ENCODE measurements at places on chromosomes 16 and 17. TPM values are rescaled to one million over a fixed set of nuclear protein-coding genes. Genes with fewer than 3 reads are reported as not detected.
A peak's percentile ranks its signal among the peaks of the same experiment; 100 is the strongest.

Gene PRCD
- not detected for total RNA-seq

Gene COL1A1
- 13.9 TPM for total RNA-seq

Gene KCNJ2
- total RNA-seq = 0.11 TPM

DNA sequence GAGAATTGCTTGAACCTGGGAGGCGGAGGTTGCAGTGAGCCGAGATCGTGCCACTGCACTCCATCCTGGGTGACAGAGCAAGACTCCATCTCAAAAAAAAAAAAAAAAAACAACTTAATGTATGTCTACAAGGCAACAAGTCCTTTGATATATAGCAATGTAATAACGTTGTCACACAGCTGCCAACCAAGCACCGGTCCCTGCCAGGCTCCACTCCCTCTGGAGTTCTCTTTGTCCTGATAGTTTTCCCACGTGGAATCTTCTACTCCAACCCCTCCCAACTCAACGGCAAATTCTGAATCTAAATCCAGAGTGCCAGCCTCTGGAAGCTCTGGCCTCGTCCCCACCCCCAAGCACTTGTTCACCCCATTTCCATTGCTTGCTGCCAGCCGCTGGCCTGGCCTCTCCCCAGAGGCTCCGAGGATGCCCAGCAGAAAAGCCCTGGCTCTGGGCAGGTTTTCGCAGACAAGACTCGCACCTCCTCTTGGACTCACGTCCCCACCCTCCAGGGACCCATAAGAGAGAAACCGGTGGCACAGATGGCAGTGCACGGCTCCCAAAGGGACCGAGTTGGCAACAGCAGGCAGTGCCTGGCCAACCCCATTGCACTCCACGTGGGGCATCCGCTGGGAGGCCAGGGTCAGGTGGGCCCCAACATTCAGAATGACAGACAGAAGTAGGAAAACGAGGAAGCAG is 15.9 kb upstream of the CBX2 start:
- H3K4me3 ChIP-seq = no peak overlapping the region
- H3K27me3 ChIP-seq = peaks cover 9% of the 10 kb centered on the region
- no peaks in the 10 kb centered on the region for H3K4me1 ChIP-seq
- no peaks in the 10 kb centered on the region for H3K36me3 ChIP-seq
- no peak overlapping the region for H3K27ac ChIP-seq

Gene CMTM1
- total RNA-seq = 9.1 TPM

Gene CCL4
- total RNA-seq = 136 TPM

- no peaks in the 10 kb centered on the region for H3K27me3 ChIP-seq
- peak overlapping the region; percentile 98 for H3K4me3 ChIP-seq
- H3K27ac ChIP-seq = peak overlapping the region; percentile 92
- DNase-seq = peak; percentile 19
- H3K36me3 ChIP-seq = peaks cover 37% of the 10 kb centered on the region
These were observed 631 bp downstream of the RETREG3 start for GRCh38 chr17:42608305-42609181.

Gene GLOD4
- total RNA-seq = 98.0 TPM

DNA sequence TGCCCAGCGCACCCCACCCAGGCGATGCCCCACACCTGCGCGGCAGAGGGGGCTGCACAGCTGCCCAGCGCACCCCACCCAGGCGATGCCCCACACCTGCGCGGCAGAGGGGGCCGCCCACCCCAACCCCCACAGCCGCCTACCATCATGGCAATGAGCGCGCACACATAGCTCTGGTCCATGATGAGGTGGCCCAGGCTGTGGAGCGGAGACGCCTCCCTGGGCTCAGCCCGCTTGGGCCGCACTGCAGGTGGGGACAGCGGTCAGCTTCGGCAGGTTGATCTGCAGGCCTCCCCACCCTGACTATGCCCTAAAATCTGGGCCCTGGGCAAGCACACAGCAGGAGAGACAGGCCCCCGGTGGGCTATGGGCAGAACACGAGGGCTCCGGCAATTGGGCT is 30.2 kb downstream of the CTU2 start:
- DNase-seq = no peak
- H3K36me3 ChIP-seq = peaks cover 22% of the 10 kb centered on the region
- H3K4me1 ChIP-seq = no peaks in the 10 kb centered on the region
- H3K27ac ChIP-seq = no peak overlapping the region

DNA sequence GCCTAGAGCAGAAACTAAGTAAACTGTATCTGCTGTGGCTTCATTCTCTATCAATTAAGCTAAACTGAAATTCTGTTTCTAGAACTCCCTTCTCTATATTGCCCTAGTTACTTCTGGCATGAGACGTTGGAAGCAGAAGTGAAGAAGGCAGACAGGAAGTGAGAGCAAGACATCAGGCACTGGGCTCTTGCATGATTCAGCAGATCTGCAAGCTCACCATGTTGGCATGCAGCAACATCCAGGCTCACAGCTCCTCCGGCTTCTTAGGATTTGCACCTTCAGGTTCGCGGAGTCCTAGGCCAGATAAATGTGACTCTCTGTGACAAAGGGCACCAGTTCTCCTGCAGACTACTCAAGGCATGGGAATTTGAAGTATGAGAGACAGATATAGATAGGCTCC is 148.3 kb downstream of the CDH8 start:
- no peaks in the 10 kb centered on the region for H3K27me3 ChIP-seq
- DNase-seq = no peak
- no peaks in the 10 kb centered on the region for H3K36me3 ChIP-seq
- H3K27ac ChIP-seq = no peak overlapping the region

- H3K4me1 ChIP-seq = no peaks in the 10 kb centered on the region
- no peaks in the 10 kb centered on the region for H3K27me3 ChIP-seq
- no peak overlapping the region for H3K4me3 ChIP-seq
- no peaks in the 10 kb centered on the region for H3K36me3 ChIP-seq
- DNase-seq = no peak
- no peak overlapping the region for H3K27ac ChIP-seq
These were observed 1158.3 kb upstream of the GOT2 start for GRCh38 chr16:59892376-59892775.

Gene MYH1
- not detected for total RNA-seq

- H3K4me1 ChIP-seq = peaks cover 2% of the 10 kb centered on the region
- DNase-seq = no peak
- H3K27ac ChIP-seq = no peak overlapping the region
- no peaks in the 10 kb centered on the region for H3K36me3 ChIP-seq
- H3K4me3 ChIP-seq = no peak overlapping the region
These were observed 3.1 kb upstream of the CDH3 start for GRCh38 chr16:68642047-68642435.

Gene FGF11
- 4.8 TPM for total RNA-seq

DNA sequence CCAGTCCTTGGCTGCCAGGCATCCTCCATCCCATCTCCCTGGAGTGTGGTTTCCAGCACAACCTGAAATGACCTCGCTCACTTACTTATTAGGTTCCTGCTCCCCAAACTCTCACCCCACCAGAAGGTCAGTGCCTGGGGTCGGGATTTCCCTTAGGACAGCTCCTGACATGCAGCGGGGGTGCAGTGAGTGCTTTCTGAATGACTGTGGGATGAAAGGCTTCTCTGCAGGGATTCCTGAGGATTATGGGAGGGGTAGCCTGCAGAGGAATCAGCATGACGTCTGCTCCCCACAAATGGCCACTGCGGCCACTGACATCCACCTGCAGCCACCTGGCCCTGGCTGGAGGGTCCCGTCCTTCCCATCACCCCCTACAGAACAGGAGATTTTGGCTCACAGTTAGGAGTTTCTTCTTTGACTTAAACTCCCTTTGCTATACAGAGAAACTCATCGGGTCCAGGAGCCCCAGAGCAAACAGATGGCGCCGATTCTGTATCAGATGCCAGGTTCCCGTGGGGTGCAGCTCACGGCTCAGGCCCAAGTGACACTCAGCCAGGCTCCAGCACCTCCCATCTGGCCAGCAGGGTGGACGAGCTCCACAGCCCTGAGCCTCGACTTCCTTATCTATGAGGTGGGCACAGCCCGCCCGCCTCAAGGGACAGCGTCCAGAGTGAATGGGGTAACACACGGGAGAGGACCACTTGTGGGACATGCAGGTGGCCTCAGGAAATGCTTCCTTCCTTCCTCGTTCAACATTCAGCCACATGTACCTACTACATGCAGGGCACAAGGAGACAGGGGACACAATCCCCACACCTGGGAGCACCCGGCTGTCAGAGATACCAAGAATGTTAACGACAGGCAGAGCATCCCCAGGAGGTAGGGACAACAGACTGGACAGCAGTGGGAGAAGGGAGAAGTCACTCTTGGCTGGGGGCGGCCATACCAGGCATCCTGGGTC is 69.8 kb downstream of the RMI2 start:
- no peak overlapping the region for H3K4me3 ChIP-seq
- H3K27ac ChIP-seq = no peak overlapping the region
- DNase-seq = no peak

DNA sequence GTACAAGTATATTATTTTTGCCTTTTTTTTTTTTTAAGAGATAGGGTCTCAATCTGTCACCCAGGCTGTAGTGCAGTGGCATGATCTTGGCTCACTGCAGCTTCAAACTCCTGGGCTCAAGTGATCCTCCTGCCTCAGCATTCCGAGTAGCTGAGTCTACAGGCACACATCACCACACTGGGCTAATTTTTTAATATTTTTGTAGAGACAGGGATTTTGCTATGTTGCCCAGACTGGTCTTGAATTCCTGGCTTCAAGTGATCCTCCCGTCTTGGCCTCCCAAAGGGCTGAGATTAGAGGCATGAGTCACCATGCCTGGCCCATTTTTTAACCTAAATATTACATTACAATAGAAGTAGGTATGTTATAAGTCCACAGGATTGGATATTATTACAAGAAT is 3.2 kb downstream of the TERB1 start:
- H3K27ac ChIP-seq = no peak overlapping the region
- no peak for DNase-seq
- H3K4me3 ChIP-seq = no peak overlapping the region
- no peaks in the 10 kb centered on the region for H3K36me3 ChIP-seq
- no peaks in the 10 kb centered on the region for H3K4me1 ChIP-seq

- H3K27me3 ChIP-seq = no peaks in the 10 kb centered on the region
- no peaks in the 10 kb centered on the region for H3K4me1 ChIP-seq
- DNase-seq = no peak
These were observed 15.5 kb downstream of the LLGL2 start for GRCh38 chr17:75540923-75541503.

Gene CCL7
- not detected for total RNA-seq

Gene VMO1
- total RNA-seq = 0.46 TPM

Gene PDPR
- total RNA-seq = 39.0 TPM

Gene MTSS2
- 1.3 TPM for total RNA-seq

DNA sequence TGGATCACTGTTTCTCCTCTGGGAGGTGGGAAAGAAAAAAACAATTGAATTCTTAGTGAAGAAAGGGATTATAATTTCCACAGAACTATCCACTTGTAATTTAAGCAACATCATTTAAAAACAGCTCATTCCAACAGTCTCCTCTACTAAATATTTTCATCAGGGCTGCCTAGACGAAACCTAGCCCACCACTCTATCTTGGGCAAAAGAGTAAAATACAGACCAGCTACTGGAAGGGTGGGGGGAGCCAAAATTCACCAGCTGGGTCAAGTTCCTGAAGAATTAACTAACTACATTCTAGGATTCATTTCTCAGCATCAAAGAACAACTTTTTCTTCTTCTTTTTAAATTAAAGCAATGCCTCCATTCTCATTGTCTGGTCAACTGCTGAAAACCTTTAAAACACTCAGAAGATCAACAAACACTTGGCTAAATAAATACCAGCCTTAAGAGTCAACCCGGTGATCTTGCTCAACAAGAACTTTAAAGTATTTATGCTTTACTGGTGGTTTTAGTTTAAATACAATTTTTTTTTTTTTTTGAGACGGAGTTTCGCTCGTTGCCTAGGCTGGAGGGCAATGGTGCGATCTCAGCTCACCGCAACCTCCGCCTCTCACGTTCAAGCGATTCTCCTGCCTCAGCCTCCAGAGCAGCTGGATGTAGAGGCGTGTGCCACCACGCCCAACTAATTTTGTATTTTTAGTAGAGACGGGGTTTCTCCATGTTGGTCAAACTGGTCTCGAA is 25.2 kb downstream of the KANSL1 start:
- H3K36me3 ChIP-seq = peaks cover 69% of the 10 kb centered on the region
- no peak overlapping the region for H3K4me3 ChIP-seq
- no peak overlapping the region for H3K27ac ChIP-seq
- peaks cover 44% of the 10 kb centered on the region for H3K4me1 ChIP-seq
- H3K27me3 ChIP-seq = no peaks in the 10 kb centered on the region

Gene JPH3
- 0.16 TPM for total RNA-seq

Gene RNU2-1
- 5,483 TPM for total RNA-seq

Gene RNF222
- not detected for total RNA-seq

Gene SBK1
- total RNA-seq = 1.3 TPM

GRCh38 chr16:77585379-77586251 is 136.7 kb upstream of the NUDT7 start:
- H3K4me3 ChIP-seq = no peak overlapping the region
- H3K36me3 ChIP-seq = no peaks in the 10 kb centered on the region
- H3K4me1 ChIP-seq = peaks cover 16% of the 10 kb centered on the region
- H3K27ac ChIP-seq = no peak overlapping the region
- DNase-seq = no peak
- peaks cover 2% of the 10 kb centered on the region for H3K27me3 ChIP-seq

Gene RHBDF1
- 1.2 TPM for total RNA-seq

DNA sequence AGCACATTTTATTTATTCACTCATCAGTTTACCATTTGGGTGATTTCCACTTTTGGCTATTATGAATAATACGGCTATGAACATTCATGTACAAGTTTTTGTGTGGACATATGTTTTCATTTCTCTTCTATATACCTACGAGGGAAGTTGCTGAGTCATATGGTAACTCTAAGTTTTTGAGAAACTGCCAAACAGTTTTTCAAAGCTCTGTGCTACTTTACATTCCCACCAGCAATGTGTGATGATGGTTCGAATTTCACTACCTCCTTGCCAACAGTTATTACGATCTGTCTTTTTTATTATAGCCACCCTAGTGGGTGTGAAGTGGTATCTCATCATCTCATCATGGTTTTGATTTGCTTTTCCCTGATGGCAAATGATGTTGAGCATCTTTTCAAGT is 63.7 kb upstream of the MRTFB start:
- no peak for DNase-seq
- no peaks in the 10 kb centered on the region for H3K36me3 ChIP-seq
- H3K4me3 ChIP-seq = no peak overlapping the region
- H3K27me3 ChIP-seq = peaks cover 13% of the 10 kb centered on the region

GRCh38 chr17:9509236-9509816 is 66.3 kb downstream of the STX8 start:
- peaks cover 7% of the 10 kb centered on the region for H3K4me1 ChIP-seq
- H3K27ac ChIP-seq = no peak overlapping the region
- DNase-seq = no peak
- peaks cover 20% of the 10 kb centered on the region for H3K36me3 ChIP-seq
- no peaks in the 10 kb centered on the region for H3K27me3 ChIP-seq

Gene FNDC8
- not detected for total RNA-seq

- H3K4me1 ChIP-seq = peaks cover 28% of the 10 kb centered on the region
- H3K36me3 ChIP-seq = peaks cover 5% of the 10 kb centered on the region
- DNase-seq = no peak
- no peak overlapping the region for H3K4me3 ChIP-seq
- H3K27me3 ChIP-seq = peaks cover 55% of the 10 kb centered on the region
These were observed 2.2 kb downstream of the OR4D1 start for GRCh38 chr17:58150394-58150793.
